Astrocyte of the spinal cord (primary cell): ENCODE measurements at places on chromosomes 12 and 14.

- peak; percentile 35 for DNase-seq
These were observed 505.4 kb downstream of the LRFN5 start for GRCh38 chr14:42112108-42112507.

DNA sequence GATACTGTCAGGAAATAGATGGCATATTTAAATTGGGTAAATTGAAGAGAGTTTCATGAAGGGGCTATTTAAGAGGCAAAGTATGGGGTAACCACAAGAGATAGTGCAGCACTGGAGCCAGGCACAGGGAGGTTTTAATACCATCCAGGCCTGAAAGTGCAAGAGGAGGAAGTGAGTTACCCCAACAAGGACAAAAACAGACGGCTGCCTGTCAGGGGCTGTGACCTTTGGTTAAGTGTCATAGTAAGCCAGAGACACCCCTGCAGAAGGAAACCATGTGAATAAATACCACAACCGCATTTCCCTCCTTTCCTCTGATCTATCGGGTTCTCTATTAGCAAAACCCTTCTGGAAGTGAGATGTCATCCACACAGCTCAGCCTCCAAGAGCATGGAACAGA lies 122.0 kb upstream of the DHRS4 start:
- no peak for DNase-seq

- DNase-seq, result no peak
These were observed 19.0 kb upstream of the DRAM1 start for GRCh38 chr12:101858361-101858760.

DNA sequence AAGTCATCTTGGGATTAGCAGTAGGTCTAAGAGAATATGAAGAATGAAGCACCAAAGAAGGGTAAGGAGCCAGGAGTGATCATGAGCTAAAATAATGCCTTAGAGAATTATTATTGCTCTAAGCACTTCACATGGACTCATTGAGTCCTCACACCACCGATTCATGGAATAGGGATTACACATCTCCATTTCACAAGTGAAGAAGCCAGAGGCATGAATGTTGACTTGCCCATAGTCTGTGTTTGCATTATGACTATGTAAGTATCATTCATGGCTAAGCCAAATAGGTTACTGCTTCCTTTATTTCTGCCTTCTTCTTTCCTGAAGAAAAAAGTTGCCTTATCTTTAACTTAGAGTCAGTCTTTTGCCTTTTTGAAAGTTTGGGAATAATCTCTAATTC lies 99.3 kb upstream of the NEDD1 start:
- DNase-seq, result no peak

DNA sequence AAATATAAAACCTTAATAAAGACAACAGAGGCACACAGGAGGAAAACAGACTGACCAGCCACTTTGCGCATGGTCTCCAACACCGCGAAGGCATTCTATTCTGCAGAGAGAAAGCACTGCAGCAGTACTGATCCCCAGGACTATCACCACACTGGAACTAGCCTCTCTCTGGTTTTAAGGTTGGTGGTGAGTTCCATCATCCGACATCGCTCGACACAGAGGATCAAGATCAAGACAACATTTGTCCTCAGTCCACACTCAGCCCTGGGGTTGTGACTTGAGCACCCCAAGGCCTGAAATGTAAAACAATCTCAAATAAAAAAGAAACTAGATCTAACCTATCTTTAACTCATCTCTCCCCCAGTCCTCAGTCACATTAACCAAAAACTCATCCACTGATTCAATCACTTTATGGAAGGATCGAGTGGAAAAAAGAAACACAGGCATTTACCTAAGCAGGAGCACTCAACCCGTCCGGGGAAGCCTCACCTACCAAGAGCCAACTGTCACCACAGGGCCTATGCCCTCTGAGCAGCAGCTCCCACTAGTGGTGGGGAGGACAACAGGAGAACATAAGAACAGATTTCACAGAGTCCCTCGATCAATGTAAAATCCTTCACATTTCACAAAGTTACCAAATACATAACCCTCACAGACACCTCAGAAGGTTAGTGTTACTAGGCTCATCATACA lies 17.7 kb downstream of the STXBP6 start:
- no peak for DNase-seq

DNA sequence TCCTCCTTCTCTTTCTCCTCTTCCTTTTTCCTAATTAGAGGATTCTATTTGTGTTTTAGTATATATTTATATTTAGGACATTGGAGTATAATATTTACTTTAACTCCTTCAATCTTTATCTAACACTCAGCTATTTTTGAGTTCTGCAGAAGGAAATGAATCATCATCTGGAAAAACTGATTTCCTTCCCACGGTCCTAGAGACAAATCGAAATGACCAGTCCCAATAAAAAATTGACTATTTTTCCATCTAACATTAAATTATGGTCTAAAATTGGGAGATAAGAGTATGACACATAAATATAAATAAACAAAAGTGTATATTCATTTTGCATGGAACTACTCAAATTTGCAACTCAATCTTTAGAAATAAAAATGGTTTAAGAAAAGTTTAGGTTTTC lies 167.4 kb downstream of the TMTC3 start:
- peak; percentile 72 for DNase-seq

- peak; percentile 4 for DNase-seq
These were observed 60.4 kb downstream of the FOS start for GRCh38 chr14:75339059-75339458.

GRCh38 chr12:55499231-55499630 lies 7.1 kb downstream of the OR6C68 start:
- no peak for DNase-seq

GRCh38 chr12:54161481-54162437 lies 27.0 kb downstream of the SMUG1 start:
- DNase-seq, result no peak

DNA sequence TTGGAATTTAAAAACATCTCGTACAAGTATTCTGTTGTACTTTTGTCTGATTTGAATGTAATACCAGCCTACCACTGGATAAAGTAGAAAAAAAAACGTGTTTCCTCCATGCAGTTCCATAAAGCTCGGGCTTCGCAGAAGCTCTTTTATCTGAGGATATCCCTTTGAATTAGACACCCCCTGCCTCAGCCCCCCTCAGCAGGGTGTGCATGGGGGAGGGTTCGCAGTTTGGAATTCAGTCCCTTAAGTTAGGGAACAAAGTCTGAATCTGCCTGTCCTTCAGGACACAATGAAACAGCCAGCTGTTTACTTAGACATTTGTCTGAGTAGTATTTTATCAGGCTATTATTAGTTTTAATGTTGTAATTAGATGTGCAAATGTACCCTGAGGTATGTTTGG lies 234.0 kb upstream of the CAND1 start:
- DNase-seq, result no peak

- DNase-seq, result no peak
These were observed 110.9 kb upstream of the MGAT4C start for GRCh38 chr12:86367137-86367536.

- DNase-seq, result no peak
These were observed 11.5 kb upstream of the FBRSL1 start for GRCh38 chr12:132478433-132478803.

DNA sequence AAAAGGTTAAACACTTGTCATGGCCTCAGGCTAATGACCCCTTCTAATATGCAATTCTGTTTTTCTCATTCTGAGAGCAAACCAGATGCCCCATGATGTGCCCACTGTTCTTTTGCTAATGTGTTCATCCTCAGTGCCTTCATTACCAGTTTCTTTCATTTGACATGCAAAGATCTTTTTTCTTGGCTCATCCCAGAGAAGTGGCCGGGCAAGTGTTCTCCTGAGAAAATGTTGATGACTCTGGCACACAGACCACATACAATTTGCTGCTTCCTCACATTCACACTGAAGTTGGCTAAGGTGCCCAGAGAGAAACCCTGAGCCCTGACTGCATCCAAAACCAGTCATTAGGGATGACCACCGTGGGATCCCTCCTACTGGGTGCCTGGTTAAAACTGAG lies 833.3 kb downstream of the DIO2 start:
- no peak for DNase-seq

DNA sequence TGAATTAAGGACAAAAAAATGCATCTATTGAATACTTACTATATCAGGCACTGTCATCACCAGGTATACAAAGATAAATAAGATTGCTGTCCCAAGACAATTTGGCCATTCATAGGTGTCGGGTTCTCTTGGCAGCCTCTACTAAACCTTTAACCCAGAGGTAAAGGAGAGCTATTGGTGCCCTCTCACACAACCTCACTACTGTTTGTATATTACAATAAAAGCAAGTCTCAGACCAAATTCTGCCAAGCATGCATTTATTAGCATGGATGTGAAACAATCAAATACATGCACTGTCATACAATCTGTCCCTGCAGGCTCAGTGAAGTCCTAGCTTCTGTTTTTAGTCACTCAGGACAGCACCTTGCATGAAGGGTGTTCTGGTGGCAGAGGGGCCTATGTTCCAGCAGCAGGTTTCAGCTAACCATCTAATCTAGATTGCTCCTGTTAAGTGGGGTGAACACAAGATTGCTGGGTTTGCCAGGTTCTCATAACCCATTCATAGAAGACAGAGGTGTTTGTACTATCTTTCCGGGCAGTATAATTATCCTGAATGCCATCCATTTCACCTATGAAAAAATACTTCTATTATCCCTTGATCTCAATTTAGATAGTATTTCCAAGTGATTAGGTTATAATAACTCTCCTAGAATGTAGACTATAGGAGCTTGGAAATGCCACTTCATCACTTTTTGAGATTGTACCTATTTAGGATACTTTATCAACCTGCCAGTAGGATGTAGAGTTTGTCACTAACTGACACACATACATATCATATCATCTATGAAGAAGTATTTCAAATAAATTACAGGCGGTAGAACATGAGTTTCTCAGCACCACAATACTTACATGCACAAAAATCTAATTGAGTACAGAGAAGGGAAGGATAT lies 254.0 kb upstream of the KRR1 start:
- DNase-seq, result no peak

- peak; percentile 97 for DNase-seq
These were observed 120.3 kb downstream of the FBXL14 start for GRCh38 chr12:1474041-1474573.

DNA sequence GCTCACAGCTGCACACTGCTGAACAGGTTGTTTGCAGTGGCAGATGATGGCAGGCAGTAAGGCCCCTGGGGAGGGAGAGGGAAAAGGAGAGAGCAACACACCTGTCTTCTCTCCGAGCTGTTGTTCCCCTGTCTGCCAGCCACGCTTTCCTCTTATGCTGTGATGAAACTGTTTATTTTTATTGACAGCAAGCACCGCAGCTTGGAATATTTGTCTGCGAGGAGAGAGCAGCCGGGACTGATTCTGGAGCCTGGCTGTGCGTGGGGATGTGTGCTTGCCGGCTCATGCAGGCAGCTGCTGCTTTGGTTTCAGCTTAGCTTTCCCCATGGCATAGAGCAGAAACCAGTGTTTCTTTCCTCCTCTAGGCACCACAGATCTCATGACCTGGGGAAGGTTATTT lies 58.7 kb upstream of the KCNA5 start:
- DNase-seq, result no peak

DNA sequence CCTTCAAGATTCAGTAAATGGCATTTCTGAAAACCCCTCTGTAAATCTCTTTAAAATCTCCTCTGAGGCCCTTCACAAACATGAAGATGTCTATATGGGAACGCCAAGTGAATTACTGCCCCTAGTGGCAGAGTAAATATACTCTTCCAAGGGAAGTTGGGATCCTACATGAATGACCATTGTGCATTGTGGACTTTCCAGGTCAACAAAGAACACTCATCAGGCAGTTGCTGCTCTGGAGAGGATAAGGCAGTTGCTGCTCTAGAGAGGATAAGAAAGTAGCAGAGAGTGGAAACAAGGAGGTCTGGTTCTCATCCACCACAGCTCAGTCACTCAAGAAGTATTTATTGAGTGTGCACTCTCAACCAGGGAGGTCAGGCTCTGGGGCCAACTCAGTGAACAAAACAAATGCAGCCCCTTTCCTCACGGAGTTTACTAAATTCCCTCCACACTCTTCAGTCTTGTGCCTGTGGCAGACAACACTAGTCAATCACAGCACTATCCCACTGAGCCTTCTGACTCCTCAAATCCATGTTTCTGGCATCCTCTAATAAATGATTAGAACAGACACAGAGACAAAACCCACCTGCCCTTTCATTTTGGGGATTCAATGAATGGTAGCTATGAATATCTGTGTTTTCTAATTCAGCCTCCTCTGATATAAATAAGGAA lies 52.9 kb downstream of the SVOP start:
- no peak for DNase-seq

GRCh38 chr14:37566811-37567371 lies 28.2 kb downstream of the FOXA1 start:
- peak; percentile 18 for DNase-seq

GRCh38 chr12:50314636-50315312 lies 31.5 kb upstream of the LIMA1 start:
- DNase-seq, result peak; percentile 71

DNA sequence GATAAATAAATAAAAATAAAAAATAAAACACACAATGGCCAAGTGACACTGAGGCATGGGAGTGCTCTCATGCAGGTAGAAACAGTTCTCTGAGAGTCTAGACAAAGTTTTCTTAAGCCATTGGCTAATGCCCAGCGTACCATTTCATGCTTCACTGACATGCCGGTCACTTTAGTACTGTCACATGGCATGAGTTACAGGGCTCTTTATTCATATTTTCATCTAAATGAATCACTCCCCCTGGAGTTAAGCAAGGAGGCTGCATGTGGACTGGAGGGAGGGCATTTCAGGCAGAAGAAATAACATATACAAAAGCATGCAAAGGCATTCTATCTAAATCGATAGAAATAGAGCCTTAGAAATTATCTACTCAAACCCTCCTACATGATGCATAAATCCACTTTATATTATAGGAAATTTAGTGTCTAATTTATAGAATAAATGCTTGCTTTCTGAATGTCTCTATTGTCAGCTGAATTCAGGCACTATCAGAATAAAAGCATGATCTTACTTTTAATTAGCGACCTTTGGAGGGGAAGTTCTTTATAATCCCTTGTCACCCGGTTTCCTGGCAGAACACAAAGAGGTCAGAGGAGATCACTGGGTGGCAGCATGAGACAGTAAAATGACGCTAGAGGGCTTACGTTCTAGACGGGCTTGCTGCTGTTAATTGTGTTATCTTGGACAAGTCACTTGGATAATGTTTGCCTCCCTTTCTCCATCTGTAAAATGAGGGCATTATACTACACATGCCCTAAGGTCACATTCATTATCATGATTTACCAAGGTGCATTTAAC lies 17.5 kb downstream of the DYRK4 start:
- no peak for DNase-seq
